Activated CD8-positive, alpha-beta T cell treated with anti-CD3 and anti-CD28 coated beads for 36 hours (primary cell): ENCODE measurements at places on chromosomes 7 and 10. TPM values are rescaled to one million over a fixed set of nuclear protein-coding genes. Genes with fewer than 3 reads are reported as not detected.
A peak's percentile ranks its signal among the peaks of the same experiment; 100 is the strongest.

- DNase-seq, result no peak
These were observed 25.5 kb downstream of the KLHDC10 start for GRCh38 chr7:130095812-130096211.

DNA sequence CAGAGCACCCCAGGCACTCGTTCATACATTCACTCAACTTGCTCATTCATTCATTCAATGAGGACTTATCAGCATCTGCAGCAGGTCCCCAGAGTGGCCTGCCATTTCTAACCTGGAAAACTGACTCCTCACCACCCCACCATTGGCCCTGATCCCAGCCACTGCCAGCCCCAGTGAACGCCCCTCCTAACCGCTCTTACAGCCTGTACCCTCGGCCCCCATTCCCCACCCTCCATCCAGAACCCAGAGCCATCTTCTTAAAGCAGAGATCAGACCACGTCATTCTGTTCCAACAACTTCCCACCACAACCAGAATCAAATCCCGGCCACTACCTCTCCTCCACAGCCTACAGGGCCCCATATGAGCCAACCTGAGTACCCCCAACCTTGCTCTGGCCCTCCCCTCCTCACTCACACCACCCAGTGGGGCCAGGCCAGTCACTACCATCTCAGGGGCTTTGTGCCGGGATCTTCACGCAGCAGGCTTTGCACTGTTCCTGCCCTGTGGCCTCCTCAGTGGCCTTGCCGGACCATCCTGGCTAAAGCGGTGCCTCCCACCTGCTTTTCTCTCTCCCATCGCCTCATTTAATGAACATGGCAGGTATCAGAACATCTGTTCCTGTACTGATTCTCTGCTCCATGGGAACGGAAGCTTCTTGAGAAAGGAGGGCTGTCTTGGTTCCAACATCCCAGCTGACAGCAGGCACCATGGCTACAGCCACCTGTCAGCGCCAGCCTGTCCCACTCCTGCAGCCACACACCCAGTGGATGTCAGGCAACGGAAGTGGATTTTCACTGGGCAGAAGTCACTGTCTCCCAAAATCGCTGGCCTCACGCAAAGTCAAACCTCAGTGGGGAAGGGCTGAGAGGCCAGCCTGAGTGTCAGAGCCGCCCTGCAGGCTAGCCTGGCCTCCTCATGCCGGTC lies 45.4 kb downstream of the FAM53B start:
- DNase-seq, result no peak

DNA sequence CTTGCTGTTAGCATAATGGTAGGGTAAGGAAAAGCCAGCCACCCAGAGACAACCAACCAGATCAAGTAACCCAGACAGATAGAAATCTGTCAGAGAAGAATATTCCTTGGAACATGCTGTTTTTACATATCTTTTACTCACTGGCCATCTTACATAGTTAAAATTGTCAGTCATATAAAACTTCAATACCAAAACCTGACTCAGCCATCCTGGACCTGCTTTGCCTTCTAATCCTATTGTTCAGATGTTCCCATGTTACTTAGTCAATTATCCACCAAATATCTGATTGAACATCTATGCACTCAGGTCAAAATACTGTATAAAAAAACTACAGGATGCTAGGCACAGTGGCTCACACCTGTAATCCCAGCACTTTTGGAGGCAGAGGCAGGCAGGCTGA lies 466.5 kb upstream of the NRP1 start:
- DNase-seq, result no peak

The WEE2 gene
- not detected for total RNA-seq

The PIK3CG gene
- total RNA-seq, result 27.0 TPM

DNA sequence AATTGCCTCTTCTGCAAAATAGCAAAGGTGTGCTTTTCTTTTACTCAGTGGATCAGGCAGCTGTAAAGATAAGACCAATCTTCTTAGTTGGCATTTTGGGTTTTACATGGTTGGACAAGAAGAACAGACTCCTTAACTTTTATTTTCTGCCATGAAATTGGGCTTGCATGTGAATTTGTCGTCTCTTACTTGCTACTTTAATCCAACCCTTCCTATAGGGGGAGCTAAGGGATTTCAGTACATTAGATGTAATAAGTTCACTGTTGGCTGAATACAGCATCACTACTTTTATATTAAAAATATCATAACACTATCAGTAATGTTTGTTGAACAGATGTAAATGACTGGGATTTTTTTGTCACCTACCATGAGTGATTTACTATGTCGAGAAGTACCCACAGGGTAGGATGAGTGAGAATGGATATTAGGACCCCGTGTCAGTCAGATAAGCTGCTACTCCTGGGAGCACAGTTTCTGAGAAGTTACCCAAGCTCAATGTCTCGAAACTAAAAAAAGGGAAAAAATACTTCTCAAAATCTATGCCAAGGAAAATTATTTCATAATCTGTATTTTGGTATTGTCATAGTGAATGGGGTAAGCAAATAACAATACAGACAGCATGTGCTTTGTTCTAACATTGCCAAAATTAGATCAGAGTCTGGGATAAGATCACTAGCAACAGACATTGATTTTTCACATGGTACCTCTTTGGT lies 127.4 kb upstream of the AGR3 start:
- DNase-seq, result no peak

DNA sequence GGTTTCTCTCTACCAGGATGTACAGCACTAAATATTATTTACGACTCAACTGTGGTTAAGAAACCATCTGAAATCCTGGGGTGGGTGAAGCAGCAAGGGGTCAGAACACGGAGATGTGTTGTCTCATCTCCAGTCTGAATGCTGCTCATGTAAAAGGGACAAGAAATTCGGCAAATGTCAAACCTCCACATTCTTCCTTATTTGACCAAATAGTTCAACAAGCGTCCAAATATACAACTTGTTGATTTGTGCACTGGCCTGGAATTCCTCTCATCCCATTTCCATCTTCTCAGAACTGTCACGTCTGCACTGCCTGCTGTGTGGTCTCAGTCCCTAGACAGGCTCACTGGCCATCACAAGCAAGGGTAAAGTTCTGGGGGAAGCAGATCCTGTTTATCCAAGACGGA lies 520.0 kb downstream of the PARD3 start:
- DNase-seq, result no peak

- no peak for DNase-seq
These were observed 120.2 kb upstream of the TMEM229A start for GRCh38 chr7:124152859-124153692.

GRCh38 chr10:17214526-17214925 lies 13.1 kb upstream of the TRDMT1 start:
- no peak for DNase-seq

GRCh38 chr10:131569851-131570715 lies 258.6 kb upstream of the TCERG1L start:
- DNase-seq, result peak; percentile 17

DNA sequence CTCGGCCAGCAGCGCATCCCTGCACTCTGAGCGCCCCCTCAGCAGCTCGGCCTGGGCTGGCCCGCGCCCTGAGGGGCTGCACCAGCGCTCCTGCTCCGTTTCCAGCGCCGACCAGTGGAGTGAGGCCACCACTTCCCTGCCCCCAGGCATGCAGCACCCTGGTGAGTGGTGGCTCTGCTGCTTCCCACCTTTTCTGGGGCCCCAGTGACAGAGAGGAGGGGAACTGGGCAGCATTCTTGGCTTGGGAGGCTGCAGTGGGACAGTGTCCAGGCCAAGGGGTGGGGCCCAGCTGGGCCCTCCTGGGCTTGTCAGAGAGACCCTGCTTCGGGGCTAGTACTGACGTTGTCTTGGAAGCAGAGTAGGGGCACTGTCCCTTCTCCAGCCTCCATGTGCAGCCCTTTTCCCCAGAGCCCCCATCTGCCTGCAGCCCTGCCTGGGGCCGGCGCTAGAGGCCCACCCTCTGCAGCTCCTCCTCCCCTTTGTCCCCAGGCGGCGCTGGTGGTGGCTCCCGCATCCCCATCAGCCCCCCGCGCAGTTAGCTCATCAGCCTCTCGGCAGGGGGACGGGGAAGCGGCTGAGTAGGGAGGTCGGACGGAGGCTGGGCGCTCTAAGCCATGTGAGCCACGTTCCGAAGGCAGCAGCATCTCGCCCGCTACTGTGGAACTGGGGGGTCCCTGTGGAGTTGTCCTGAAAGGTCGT lies 29.2 kb downstream of the GBX1 start:
- DNase-seq, result no peak

- DNase-seq, result no peak
These were observed 553.3 kb downstream of the MDFIC start for GRCh38 chr7:115475206-115475605.
